B cell (primary cell): ENCODE measurements at places on chromosomes 5 and 9. TPM values are rescaled to one million over a fixed set of nuclear protein-coding genes. Genes with fewer than 3 reads are reported as not detected.

DNA sequence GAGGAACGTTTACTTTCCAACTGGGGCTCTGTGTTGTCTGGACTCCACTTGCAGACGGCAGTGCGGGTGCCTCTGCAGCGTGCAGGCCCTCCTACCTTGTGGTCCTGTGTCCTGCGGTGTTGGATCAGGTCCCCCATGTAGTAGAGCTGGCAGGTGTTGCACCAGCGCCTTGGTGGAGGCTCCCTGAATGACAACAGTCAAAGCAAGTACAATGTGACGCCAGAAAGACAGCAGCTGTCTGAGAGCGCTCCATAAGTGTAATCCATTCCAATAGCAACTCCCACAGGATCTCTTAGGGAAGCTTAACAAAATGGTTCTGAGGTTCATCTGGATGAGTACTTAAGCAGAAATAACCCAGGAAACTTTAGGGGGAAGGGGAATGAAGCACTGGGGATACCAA lies 9.9 kb downstream of the BBLN start:
- DNase-seq = no peak

DNA sequence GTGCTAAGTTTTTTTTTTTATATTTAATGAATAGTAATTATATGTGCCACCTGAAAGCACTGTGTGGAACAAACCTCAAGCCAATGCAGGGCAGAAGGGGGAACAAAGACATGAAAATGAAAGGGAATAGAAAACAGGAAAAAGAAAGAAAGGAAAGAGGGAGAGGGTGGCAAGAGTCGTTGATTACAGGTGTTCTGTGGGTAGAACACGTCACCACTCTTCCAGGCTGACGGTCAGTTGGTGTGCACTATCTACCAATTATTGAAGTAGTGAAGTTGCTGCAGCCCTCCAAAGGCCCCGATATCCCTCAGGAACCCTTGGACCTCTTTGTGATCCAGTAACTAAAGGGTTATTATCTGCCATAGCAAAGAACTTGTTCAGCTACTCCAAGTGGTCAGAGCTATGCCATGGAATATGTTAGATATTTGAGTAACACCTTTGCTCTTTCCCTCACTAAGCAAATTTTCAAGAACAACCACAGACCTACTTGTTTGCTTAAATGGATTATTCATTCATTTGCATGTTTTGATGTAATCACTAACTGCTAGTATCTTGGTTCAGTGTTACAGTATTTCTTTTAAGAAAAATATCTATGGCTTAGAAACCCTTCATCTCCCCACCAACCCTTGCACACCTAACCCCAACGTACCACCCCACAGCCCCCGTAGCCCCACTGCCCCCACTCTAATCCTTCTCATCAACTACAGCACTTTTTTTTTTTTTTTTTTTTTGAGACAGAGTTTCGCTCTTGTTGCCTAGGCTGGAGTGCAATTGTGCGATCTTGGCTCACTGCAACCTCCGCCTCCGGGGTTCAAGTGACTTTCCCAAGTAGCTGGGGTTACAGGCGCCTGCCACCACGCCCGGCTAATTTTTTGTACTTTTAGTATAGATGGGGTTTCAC lies 31.3 kb downstream of the FYB1 start:
- DNase-seq = no peak

DNA sequence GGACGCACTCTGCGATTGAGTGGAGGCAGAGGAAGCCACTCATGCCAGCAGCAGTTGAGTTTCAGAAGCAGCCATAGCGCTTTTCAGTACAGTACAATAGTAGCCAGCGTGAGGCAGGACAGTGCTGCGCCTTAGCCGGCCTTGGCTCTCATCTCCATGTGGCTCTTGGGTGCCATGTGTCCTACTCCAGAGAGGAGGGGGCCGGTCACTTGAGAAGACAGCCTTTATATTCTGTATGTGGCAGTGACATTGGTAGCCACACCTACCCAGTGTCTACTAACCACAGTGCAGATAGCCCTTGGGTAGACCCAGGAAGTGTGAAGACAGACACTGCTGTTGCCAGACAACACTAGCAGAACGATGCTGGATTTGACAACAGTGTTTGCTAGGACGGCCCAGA lies 42.3 kb downstream of the FAM78A start:
- DNase-seq = no peak

The NEURL1B gene
- 0.12 and 0.17 TPM in 2 replicates for total RNA-seq

The INSL4 gene
- not detected in 2 replicates for total RNA-seq
